ENCODE measurements at places on chromosomes 16 and 17.

GRCh38 chr16:15599303-15600070 lies 43.5 kb downstream of the MARF1 start:
- DNase-seq = no peak

- no peak for DNase-seq
Measured at GRCh38 chr17:79842656-79843473, 3.6 kb upstream of the CBX4 start.

- no peak for DNase-seq
Measured at GRCh38 chr17:82957961-82958561, 118.2 kb upstream of the ZNF750 start.

- no peak for DNase-seq
Measured at GRCh38 chr17:8038954-8039610, at the start of gene ALOX15B. Gene ALOX15B (plus strand): TSS chr17:8039059. CDS start chr17:8039156, 97 bp downstream.

GRCh38 chr16:27378871-27379481 lies 23.0 kb upstream of the IL21R start:
- DNase-seq = no peak

DNA sequence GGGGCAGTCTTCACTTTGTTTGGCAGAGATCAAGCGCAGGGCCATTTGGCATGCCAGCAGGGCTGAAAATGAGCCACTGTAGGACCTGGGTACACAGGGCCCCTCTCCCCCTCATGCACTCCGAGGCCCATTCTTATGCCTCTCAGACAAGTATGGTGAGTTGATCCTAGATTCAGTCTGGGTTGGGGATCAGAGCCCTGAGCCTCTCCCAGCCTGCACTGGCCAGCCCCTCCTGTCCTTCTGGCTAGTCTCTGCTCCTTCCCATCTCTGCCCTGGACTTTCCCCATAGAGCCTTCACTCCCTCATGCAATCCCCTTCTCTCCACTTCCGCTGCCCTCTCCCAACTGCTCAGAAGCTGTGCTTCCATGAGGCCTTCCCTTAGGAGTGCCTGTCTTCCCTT lies 31.0 kb downstream of the SMARCE1 start:
- no peak for DNase-seq

- no peak for DNase-seq
Measured at GRCh38 chr17:61352781-61353491, 46.7 kb upstream of the TBX2 start.
